GM23338 (cell line): ENCODE measurements at places on chromosomes 13 and 19. TPM values are rescaled to one million over a fixed set of nuclear protein-coding genes. Genes with fewer than 3 reads are reported as not detected.

GRCh38 chr19:35228177-35228930 is at the start of gene FAM187B:
Gene FAM187B (minus strand): TSS chr19:35228739. CDS start chr19:35228680, 59 bp downstream.
- DNase-seq, result no peak

DNA sequence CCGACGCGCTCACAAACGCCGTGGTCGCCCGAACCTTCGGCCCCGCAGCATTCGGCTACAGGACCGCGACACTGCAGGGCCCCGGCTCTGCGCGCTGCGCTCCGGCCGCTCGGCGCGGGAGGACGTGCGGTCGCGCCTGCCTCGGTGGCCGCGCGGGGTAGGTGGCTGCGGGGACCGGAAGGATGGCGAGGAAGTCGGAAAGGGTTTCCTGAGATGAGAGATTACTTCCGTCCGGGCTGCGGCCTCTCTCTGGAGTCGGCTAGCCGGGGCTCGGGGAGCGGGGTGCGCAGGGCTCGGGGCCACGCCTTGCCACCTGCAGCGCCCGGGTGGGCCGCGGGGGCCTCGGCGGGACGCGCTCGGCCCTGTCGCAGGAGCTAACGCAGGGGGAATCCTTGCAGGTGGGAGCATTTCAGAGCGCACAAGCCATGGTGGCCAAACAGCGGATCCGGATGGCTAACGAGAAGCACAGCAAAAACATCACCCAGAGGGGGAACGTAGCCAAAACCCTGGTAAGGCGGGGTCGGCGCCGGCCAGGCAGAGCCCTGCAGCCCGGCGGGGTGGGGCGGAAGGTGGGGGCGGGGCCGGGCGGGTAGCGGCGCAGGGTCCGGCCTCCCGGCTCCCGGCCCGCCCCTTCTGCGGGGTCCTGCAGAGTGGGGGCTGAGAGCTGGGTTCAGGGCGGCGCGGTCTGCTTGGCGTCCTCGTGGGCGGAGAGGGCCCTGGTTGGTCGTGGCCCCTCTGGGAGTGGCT is at the start of gene SERP2:
Gene SERP2 (plus strand): TSS at position 224 of the 747 bp plus-strand sequence. CDS start 202 bp downstream, at position 426.
- peak; percentile 84 for DNase-seq

GRCh38 chr13:24264976-24265375 is 44.4 kb upstream of the C1QTNF9 start:
- DNase-seq, result no peak

- no peak for DNase-seq
Measured at GRCh38 chr19:13376537-13376936, 129.7 kb downstream of the CACNA1A start.

GRCh38 chr13:112943309-112944125 is 25.5 kb upstream of the MCF2L start:
- peak; percentile 72 for DNase-seq

GRCh38 chr13:26646603-26647002 is 89.1 kb downstream of the WASF3 start:
- DNase-seq, result peak; percentile 71

DNA sequence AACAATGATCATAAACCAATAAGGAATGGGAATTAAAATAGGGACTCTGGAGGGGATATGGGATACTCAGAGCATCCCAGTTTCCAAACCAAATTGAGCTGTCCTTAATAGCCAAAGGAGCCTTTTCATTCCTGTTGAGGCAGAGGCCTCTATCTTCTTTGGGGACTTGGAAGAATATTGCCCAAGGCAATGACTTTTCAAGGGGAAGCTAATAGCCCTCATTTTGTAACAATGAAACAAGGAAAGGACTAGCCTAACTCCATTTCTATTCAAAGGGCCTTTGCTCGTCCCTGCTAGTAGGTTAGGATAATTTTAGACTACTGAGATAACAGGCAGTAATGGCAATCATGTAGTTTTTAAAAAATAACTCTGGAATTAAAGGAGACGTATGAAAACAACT is 789.8 kb upstream of the SLITRK5 start:
- peak; percentile 82 for DNase-seq

GRCh38 chr13:95113601-95114000 is 187.7 kb downstream of the ABCC4 start:
- peak; percentile 23 for DNase-seq

- DNase-seq, result no peak
Measured at GRCh38 chr13:112194167-112194530, 127.2 kb downstream of the SOX1 start.

- DNase-seq, result peak; percentile 82
Measured at GRCh38 chr19:3459089-3459881, 21.0 kb downstream of the SMIM24 start.

DNA sequence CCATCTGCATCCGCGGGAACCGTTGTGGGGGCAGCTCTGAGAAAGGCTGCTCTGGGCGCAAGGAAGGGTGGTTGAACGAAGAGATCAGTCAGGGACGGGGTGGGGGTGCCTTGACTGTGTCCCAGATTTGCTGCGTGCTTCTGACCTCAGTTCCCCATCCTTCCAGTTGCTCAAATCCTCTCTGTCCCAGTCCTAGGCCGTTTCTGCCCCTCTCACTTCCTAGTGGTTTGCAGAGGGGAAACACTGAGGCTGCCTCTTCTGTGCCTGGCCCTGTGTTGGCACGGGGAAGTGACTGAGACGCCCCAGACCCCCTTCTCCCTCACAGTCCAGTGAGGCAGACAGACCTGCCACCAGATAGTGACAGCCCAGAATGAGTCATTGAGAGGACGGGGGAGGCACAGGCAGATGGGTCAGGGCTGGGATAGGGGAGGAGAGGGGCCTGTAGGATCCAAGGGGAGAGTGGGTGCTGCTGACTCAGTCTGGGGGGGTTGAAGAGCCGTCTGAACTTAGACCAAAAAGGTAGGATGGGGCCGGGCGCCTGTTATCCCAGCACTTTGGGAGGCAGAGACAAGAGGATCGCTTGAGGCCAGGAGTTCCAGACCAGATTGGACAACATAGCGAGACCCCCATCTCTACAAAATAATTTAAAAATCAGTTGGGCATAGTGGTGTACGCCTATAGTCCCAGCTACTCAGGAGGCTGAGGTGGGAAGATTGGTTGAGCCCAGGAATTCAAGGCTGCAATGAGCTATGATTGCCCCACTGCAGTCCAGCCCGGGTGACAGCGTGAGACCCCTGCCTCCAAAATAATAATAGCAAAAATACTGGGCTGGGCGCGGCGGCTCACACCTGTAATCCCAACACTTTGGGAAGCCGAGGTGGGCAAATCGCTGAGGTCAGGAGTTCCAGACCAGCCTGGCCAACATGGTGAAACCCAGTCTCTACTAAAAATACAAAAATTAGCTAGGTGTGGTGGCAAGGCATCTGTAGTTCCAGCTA is 26.5 kb downstream of the NUMBL start:
- DNase-seq, result no peak

GRCh38 chr19:51187395-51188226 is 37.3 kb upstream of the CD33 start:
- no peak for DNase-seq

GRCh38 chr13:34161931-34162543 is 344.1 kb downstream of the RFC3 start:
- DNase-seq, result no peak

DNA sequence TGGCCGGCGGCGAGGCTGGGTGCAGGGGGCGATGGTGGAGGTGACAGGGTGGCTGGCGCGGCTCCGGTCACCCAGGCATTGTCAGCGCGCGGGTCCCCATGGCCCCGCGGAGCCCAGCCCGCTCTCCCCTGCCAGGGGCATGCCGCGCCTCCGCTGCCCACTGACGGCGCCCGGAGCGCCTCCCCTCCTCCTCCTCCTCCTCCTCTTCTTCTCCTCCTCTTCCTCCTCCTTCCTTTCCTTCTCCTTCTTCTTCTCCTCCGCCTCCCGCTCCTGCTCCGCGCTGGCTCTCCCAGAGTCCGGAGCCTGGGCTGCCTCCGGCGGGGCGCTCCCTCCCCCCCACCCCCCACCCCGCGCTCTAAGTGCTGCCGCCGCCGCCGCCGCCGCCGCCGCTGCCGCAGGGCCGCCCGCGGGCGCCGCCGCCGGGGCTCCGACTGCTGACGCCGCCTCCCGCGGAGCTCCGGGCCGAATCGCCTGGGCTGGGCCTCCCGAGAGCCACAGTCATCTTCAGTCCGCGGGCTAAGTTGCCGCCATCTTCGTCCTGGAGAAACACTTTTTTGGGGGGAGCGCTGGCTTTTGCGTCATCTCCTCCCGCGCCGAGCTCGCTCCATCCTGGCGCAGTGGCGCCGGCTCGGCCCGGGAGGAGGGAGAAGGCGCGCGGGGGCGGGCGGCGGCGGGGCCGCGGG is 348.3 kb downstream of the LIG4 start:
- peak; percentile 64 for DNase-seq

KLK14 gene
- polyA plus RNA-seq, result 0.42 and 0.52 TPM in 2 replicates

LGALS14 gene
- polyA plus RNA-seq, result not detected in 2 replicates

NXNL1 gene
- polyA plus RNA-seq, result not detected in 2 replicates
